NCI-H524 treated with DMSO at 0.1 percent for 48 hours (cell line): ENCODE measurements at places on chromosomes 5 and 9.

- DNase-seq: peak; percentile 13
Observed at GRCh38 chr5:61575103-61575502, 243.0 kb downstream of the ZSWIM6 start.

DNA sequence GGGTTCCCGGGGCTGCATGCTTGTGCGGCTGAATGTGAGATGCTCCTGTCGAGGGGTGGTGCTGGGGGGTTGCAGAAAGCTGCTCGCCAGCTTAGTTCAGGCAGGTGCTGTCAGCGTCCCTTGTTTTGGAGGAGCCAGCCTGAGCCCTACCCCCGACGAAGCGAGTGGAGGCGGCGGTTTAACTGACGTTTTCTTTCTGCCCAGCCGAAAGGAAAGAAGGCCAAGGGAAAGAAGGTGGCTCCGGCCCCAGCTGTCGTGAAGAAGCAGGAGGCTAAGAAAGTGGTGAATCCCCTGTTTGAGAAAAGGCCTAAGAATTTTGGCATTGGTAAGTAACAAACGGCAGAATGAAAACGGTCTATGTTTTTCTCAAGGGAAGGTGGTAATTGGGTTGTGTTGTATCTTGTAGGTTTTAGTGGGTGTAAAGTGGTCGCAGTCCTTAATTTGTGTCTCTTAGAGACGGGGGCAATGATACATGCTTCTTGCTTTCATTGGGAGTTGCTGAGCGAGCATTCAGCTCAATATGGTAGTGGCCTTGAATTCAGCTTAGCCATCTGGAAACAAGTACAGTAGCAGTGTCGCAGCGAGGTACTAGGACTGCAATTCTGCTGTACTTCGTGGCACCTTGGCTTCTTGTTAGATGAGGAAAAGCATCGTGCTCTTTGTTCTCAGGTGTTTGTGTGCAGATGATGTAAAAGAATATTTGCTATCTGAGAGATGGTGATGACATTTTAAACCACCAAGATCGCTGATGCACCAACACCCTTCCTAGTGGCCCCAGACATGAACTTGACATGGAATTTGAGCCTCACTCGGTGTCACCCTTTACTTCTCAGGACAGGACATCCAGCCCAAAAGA, 928 bp downstream of the RPL7A start:
- DNase-seq: no peak

GRCh38 chr5:135437796-135438560, 9.2 kb downstream of the DCANP1 start:
- DNase-seq: no peak

DNA sequence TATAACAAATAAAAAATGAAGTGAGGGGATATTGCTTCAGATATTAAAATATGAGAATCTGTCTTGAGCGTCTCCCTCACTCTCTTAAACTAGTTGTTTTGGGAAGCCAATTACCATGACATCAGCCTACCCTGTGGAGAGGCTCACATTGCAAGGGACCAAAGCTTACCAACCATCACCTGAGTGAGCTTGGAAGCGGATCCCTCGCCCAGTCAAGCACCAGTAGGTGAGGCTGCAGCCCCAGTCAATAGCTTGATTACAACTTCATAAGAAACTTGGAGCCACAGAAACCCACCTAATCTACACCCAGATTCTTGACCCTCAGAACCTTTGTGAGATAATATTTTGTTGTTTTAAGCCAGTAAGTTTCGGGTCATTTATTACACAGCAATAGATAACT, 206.2 kb downstream of the CEMIP2 start:
- DNase-seq: no peak

GRCh38 chr5:55236800-55237199, 3.4 kb upstream of the CCNO start:
- DNase-seq: no peak

DNA sequence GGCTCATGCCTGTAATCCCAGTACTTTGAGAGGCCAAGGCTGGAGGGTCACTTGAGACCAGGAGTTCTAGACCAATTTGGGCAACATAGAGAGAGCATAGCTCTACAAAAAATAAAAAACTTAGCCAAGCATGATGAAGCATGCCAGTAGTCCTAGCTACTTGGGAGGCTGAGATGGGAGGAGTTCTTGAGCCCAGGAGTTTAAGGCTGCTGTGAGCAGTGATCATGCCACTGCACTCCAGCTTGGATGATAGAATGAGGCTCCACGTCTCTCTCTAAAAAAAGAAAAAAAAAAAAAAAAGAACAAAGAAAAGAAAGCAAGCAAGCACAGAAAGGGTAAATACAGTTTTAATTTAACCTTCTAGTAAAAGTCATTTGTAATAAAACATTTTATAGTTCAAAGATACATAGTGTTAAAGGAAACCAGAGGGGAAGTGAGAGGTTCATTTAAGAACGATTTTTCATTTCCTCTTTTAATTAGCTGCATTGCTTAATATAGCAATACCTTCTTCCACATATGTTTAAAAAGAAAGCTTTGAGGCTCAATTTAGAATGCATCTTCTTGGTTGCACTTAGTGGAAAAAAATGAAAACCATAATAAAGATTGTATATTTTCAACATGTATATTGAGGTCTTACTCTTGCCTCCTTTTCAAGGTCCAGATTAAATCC, 14.9 kb downstream of the GAPT start:
- no peak for DNase-seq

GRCh38 chr9:22033012-22033630, 24.0 kb upstream of the CDKN2B start:
- no peak for DNase-seq

DNA sequence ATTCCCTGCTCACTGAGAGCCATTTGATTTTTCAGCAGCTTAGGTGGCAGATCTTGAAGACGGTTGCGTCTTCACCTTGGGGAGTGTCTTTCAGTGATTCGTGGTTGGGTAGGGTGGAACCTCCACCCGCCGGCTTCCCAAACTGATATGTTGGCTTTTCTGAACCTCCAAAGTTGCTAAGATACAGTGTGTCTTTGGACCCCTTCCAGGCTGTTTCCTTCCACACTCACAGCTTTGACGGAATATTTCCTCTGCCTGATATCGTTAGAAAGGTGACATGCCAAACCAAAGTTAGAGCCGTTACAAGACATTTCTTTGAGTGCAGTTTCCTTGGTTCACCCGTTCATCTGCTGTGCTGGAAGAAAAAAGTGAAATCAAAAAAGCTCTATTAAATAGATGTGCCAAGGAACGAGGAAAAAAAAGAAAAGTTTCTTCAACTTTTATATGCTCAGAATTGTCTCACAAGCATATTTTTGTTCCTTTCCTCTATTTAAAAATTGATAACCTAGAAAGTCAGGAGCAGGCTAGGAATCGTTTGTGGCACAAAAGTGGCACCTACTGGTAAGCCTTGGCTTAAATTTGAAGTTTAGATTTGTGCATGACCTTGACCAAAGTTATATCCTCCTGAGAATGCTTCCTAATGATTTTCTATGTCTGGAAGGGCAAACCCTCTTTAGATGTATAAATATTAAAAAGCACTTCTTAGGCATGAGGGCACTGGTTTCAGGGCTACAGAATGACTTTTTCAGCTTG, 270.7 kb upstream of the WWC1 start:
- DNase-seq: no peak

- no peak for DNase-seq
Observed at GRCh38 chr5:172695232-172696054, 54.4 kb downstream of the NEURL1B start.

GRCh38 chr9:96566498-96567202, 53.0 kb downstream of the CDC14B start:
- peak; percentile 4 for DNase-seq

DNA sequence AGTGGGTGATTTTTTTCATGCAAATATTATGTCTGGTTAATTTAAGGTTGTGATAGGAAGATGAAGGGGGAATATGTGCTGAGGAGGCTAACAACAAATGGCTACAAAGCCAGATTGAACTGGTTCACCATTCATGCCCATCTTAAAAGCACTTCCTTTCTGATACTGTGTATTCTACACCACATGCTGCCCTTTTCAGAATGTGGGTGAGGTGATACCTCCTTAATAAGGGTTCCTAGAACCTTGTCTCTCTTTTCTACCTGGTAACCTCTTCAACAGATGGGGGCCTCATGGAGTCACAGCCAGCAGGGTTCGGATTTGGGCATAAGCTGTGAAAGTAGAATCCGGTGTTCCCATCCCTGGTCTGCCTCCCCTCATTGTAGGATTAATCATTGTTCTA, 1064.0 kb upstream of the SEMA6A start:
- no peak for DNase-seq

DNA sequence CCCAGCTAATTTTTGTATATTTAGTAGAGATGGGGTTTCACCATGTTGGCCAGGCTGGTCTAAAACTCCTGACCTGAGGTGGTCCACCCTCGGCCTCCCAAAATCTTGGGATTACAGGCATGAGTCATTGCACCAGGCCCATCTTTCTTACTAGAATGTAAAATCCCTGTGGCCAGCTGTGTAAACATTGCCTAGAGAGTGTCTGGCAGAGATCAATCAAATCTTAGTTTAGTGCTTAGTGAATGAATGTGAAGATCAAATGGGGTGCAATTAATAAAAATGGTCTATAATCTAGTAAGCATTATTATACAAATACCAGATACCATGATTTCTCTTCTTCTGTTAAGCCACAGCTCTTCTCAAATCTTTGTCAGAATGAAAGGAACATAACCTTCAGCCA, 289.9 kb downstream of the KCTD16 start:
- DNase-seq: no peak

GRCh38 chr5:40367255-40367654, 312.5 kb upstream of the PTGER4 start:
- no peak for DNase-seq

- no peak for DNase-seq
Observed at GRCh38 chr9:135340726-135341475, 138.7 kb upstream of the PPP1R26 start.

DNA sequence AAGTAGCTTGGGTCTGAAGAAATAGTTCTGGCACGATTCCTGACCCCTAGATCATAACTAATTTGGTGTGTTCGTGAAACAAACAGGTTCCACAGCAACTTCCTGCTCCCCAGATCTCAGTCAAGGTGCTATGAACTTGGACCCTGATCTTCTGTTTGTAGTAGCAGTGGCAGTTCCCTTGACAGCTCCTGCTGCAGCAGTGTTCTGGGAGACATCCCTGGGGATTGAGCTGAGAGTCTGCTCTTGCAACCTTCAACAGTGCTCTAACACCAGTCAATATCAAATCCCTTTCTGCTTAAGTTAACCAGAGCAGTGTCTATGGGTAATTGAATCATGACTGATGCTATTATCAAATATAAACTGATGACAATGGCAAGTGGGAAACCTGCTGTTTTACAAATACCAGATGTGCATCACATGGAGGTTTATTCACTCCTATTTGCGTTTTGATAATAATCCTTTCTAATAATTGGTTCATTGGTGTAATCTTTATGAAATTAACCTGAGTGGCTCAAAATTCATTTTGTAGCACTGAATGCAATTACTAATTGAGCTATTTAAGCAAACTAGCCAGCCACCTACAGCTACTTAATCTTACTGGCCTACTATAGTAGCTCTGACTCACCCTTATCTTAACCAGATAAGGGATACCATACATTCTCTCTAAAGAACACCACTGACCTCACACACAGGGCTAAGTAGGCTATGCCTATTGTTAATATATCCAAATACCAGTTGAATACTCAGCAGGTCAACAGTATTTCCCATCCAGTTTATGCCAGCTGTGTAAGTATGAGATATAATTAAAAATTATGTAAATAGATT, 21.9 kb downstream of the KDM4C start:
- no peak for DNase-seq

- no peak for DNase-seq
Observed at GRCh38 chr9:8088477-8088876, 288.9 kb upstream of the DMAC1 start.

GRCh38 chr5:103262422-103262871, 3.9 kb downstream of the MACIR start:
- DNase-seq: no peak

- no peak for DNase-seq
Observed at GRCh38 chr9:136697821-136698526, 10.7 kb upstream of the AGPAT2 start.

DNA sequence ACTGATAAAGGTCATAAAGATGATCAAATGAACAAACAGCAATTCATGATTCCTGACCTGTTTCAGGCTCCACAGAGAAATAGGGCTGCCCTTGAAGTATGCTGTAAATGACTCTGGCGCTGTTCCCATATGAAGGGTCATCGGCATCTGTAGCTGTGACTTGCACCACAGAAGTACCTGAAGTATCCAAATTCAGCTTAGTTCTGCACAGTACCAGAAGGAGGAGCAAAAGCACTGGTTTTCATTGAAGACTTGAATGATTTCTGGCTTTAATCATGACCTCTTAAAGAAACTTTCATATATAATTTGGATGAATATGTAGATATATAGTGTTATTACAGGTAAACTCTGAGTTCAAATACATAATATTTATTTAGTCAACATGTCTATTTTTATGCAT, 109.1 kb downstream of the CDH10 start:
- DNase-seq: peak; percentile 84

- no peak for DNase-seq
Observed at GRCh38 chr5:55467862-55468551, 66.8 kb downstream of the PLPP1 start.

- no peak for DNase-seq
Observed at GRCh38 chr9:4508246-4508906, 18.1 kb downstream of the SLC1A1 start.

DNA sequence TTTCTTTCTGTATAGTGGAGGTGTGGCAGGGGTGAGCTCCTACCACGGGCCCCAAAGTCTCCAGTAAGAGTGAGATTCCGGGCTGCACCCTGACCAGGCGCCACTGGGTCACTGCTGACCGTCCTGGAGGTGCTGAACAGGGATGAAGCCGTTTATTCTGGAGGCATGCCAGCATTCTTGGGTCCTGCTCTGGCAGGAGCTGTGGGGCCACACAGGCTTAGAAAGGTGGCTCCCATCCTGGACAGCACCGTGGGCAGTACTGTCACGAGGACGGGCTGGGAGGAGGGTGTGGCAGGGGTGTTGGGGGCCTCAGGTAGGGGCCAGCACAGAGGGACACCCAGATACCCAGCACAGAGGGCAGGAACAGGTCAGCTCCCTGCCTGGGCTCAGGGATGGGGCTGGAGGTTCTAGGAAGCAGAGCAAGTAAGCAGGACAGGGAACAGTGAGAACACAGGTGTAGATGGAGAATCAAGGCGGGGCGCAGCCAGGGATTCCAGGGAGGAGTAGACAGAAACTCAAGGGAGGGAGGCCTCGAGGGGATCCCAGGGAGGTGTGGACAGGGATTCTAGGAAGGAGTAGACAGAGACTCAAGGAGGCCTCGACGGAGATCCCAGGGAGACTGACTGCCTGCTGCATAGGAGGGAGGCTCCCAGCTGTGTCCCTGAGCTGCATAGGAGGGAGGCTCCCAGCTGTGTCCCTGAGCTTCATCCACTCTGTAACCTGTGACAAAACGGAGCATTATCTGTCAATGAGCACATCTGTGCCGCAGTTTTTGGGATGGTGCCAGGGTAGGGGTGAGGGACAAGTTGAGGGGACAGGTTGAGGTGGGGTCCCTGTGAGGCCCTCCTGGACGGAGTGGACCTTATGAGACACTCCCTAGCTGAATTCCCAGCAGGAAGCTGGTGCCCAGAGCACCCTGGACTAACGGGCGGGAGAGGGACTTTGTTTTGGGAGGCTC, 1.1 kb upstream of the PLEKHG4B start:
- DNase-seq: peak; percentile 14
